ENCODE measurements at places on chromosomes 12 and 14.

DNA sequence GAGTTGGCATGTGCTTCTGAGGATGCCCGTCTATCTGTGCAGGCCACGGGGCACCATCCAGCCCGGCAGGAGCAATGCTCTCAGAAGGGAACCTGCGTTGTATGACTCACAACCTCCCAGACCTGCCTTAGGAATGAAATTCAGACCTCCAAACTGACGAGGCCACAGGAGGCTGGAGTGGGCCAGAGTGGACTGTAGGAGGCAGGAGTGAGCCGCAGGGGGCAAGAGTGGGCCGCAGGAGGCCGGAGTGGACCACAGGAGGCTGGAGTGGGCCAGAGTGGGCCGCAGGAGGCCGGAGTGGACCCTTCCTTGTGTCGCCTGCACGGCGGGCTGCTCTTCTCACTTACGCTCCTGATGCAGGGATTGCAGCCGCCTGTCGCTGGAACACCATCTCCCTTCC, 11.1 kb upstream of the FBRSL1 start:
- no peak for DNase-seq

GRCh38 chr12:116497051-116497591, 62.1 kb upstream of the MAP1LC3B2 start:
- DNase-seq: no peak

GRCh38 chr12:67517181-67517887, 131.2 kb upstream of the DYRK2 start:
- no peak for DNase-seq

DNA sequence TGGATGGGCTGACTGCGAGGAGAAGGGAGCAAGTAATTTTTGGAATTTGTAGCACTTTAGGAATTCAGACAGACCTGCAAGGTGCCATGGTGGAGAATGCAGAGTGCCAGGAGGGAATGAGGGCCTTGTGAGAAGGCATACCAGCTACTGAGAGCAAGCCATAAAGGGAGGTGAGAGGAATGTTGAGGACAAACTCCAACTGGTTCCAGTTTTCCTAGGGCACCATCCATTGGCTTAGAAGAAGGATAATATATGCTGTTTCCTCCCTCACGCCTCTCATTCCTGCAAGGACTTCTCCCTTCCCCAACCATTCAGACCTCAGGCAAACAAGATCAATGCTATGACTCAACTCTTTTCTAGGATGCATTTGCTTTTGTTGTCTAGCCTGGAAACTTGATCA, 11.2 kb upstream of the DAAM1 start:
- no peak for DNase-seq

GRCh38 chr12:24060089-24060488, 110.6 kb upstream of the SOX5 start:
- no peak for DNase-seq

- DNase-seq: no peak
Measured at GRCh38 chr14:93790966-93791365, 2.7 kb upstream of the PRIMA1 start.

DNA sequence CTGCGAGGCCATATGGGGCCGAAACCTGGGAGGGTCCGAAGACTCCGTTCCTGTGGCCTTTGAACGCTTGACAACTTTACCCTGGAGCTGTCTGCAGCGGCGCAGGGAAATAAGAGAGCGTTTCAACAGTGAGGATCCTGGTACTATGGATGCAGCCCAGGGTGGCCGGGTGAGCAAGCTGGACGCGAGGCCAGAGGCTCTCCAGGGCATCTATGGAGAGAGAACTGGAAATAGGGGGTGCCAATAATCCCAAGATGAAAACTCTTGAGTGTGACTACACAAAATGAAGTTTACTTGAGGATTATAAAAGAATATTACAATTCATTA, 1.1 kb upstream of the ABCC9 start:
- DNase-seq: no peak

DNA sequence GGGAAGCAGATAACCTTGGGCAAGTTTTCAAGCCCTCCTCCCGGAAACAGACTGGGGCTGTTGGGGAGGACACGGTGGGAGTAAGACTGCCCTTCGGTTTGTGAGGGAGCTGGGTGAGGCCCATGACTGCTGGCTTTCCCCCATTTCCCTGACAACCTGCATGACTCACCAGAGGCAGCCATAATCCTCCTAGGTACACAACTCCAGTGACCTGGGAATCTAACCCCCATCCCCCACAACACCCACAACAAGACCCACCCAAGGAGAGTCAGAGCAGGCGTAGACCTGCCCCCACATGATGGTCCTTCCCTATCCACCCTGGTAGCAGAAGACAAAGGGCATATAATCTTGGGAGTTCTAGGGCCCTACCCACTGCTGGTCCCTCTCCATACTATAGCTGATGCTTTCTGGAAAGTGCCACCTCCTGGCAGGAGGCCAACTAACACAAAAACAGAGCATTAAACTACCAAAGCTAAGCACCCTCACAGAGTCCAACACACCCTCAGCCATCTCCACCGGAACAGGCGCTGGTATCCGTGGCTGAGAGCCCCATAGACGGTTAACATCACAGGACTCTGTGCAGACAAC, 14.8 kb downstream of the DDX24 start:
- DNase-seq: no peak

DNA sequence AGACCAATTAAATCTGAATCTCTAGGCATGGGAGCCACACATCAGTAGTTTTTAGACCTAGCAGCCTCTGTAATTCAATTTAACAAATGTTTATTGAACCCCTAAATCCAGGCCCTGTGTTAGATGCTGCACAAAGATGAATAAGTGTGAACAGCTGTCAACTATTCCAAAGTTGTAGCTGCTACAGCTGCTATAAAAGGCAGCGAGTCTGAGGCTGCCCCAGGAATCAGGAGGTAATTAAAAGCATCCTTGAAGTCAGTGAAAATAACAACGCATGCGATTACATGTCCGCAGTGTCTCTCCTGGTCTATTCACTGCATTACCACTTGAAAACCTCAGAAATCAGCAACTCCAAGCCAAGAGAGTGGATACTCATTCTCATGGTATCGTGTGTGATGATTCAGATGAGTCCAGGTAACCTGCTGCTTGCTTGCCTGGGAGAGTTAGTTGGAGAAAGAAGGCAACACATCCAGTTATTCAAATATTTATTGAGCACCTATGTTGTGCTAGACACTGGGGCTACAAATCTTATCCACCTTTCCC, 34.9 kb upstream of the DDHD1 start:
- DNase-seq: no peak

DNA sequence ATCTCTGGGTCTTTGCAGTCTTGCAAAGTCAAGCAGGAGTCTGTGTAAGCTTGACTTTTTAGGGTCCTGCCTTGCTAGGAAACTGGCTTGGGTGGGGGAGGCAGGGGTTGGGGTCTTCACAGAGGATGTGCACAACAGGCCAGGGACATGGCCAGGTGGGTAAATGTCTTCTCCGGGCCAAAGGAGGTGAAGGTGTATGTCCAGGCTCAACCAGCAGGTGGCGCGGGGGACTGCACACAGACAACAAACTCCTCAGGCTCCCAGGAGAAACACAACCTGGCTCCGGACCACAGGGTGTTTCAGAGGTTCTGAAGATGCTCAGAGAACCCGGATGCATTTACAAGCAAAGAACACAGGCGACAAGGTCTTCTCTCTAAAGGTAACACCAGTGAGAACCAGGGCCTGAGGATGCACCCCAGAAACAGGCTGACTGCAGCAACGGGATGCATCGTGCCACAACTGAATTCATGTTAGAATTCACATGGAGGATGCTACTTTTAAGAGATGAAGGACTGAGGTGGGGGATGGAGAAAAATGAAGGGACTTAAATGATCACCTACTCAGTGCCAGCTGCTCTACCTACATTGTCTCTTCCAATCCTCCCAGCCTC, 56.0 kb downstream of the PLEKHG3 start:
- peak; percentile 61 for DNase-seq

GRCh38 chr12:76037130-76038103, 5.8 kb upstream of the PHLDA1 start:
- no peak for DNase-seq

DNA sequence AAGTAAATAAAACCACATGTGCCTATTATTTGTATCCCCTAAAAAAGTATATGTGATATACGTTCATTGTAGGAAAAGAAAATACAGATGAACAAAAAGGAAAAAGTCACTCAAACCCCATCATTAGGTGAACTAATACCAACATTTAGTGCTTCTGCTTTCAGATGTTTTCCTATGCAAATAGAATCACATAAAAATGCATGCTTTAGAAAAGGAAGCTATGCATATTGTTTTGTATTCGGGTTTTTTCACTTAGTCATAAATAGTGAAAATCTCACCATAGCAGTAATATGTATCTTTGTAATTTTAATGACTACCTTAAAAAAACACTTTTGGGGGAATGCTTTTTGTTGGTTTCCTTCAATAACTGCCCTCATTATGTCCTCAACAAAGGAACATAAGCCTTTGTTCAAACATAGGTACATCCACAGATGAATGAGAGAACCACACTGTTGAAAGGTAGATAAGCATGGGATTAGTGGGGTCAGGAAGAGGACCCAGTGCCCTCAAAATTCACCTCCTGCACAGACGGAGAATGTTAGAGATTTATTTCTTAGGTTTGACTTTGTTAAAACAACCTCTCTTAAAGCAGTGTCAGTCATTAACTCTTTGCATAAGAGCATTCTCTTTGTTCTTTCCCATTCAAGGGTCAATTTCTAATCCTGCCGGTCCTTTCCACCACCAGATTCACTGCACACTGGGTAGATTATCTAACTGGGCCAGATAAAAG, 6.5 kb downstream of the AMDHD1 start:
- DNase-seq: no peak

GRCh38 chr12:62468397-62468796, 1.8 kb downstream of the MON2 start:
- no peak for DNase-seq

DNA sequence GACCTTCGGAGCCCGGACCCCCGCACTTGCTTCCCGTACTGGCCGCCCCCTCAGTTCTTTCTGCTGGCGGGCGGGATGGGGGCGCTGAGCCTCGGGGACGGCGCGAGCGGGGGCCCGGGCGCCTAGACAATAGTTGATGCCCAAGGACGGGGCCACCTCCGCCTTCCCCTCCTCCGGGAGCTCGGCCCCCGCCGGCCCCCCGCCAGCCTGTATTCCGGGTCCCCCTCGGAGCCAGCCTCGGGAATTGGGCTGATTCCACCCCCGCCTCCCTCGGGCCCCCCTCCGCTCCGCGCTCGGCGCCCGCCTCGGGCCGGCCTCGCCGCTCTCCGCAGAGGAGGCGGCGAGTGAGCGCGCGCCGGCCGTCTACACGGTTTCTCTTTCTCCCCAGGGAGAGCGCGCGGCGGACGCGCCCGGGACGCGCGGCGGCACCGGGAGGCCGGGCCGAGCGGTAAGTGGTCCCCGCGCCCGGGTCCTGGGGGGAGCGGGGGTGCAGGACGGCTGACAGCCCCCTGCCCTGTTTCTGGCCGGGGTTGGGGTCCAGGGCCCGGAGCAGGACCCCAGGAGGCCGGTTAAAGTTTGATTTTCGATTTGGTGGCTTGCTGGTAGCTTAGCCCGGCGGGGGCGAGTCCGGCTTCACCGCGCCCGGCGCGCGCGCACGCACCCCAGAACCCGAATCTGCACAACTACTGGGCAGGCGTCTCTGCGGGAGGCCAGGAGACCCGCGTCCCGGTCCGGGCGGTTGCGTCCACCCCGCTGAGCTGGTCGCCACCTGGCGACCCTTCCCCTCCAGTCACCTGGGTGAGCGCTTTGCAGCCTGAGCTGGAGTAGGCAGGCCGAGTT, 413.7 kb downstream of the PCNX1 start:
- DNase-seq: peak; percentile 40

- no peak for DNase-seq
Measured at GRCh38 chr12:122909442-122910288, 13.7 kb upstream of the VPS37B start.

DNA sequence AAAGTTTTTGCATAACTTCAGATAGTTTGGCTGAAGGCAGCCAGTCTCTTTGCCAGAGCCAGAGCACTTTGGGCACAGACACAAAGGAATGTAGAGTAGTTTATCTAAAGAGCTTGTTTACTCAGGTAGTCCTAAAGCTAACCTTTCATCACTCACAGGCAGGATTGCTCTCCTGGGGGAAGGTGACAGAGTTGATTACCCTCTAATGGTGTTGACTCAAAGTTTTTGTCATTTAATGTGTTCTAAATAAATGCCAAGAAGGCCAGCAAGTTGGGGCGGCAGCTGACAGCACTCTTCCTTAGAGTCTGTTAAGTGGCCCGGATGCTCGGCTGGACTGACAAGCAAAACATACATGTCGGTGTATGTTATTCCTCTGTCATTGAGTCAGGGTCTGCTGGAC, 9.3 kb upstream of the TAS2R46 start:
- DNase-seq: no peak

DNA sequence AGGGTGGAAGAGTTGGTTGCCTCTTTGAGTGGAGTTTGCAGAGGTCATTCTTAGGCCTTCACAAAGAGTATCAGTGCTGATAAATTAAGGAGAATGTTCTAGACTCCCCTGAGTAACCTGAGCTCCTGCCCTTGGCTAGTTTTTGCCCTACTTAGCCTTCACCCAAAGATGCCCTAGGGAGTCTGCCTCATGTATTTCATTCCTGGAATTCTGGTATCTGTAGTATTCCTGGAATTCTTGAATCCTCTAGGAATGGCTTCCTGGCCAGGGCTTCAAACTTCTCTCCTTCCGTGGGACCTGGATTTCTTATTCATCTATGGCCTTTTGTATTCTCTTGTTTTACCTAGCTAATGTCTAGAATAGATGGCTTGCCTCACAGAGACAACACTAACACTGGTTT, 701.1 kb downstream of the NOVA1 start:
- DNase-seq: no peak

DNA sequence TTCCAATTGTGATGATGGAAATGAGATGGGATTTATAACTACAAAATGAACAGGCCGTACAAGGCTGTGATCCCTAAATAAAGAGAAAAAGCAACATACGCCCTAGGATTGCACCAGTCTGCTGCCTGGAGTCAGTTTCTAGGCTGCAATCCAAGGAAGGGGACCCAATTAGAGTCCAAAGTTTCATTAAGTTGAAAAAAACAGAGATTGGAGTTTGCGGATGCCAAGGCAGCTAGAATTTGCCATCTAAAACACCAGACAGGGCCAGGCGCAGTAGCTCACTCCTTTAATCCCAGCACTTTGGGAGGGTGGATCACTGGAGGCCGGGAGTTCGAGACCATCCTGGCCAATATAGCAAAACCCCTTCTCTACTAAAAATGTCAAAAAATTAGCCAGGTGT, 661.0 kb downstream of the RPS29 start:
- DNase-seq: no peak

- DNase-seq: no peak
Measured at GRCh38 chr12:56128670-56129205, 671 bp downstream of the ESYT1 start.

GRCh38 chr12:126617312-126617711, 1552.1 kb downstream of the AACS start:
- no peak for DNase-seq

All from stimulated activated CD8-positive, alpha-beta memory T cell treated with anti-CD3 and anti-CD28 coated beads, Interleukin-2, amount 100 ng/mL, for 48 hours (primary cell).